ENCODE measurements at places on chromosomes 7 and 10. TPM values are rescaled to one million over a fixed set of nuclear protein-coding genes. Genes with fewer than 3 reads are reported as not detected.

DNA sequence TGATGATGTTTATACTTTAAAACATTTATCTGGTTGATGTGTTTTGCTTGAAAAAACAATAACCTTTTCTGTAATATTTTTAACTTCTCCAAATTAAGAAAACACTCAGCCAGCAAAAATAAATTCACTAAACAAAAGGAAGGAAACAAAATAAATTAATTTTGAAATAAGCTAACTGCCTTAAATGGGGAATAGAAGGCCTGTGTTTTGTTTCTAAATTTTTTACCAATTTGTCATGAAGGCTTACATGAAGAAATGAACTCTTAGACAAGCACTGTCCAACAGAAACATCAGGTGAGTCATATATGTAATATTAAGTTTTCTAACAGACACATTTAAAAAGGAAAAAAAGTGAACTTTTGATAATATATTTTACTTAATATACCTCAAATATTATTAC lies 68.5 kb downstream of the LRRN3 start:
- no peak for DNase-seq

GRCh38 chr10:66782776-66783175 lies 143.1 kb upstream of the LRRTM3 start:
- no peak for DNase-seq

BUB3 gene
- 84.4 TPM for total RNA-seq

DNA sequence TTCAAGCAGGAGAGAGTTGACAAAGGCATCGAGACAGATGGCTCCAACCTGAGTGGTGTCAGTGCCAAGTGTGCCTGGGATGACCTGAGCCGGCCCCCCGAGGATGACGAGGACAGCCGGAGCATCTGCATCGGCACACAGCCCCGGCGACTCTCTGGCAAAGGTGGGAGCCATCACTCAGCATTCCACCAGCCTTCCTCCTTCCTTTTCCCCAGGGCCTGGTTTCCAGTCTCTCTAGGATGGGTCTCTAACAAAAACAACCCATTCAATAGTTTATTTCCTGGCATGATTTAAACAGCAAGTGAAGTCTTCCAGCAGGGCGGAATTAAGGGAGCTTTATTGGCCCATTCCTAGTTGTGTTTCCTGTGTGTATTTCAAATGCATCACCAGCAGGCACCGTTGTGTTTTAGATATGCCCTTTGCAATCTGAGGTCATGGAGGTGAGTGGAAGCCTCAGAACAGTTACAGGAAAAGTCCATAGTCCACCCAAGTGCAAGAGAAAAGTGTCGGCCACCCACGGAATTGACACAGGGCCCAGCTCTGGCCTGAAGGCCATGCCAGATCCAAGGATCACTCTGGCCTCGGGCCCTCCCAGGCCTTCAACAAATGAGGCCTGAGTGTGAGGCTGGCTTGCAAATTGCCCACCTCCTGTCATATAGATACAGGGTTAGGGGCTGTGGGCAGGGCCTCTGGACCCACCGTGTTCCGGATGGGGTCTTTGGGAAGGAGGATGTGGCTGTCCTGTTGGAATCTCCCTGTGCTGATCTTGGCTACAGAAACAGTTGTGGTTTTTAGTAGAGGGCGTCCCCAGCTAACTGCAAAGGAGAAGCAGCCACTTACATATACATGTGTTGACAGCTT lies 46.9 kb upstream of the TRIM8 start:
- no peak for DNase-seq

PALD1 gene
- 3.1 TPM for total RNA-seq

DNA sequence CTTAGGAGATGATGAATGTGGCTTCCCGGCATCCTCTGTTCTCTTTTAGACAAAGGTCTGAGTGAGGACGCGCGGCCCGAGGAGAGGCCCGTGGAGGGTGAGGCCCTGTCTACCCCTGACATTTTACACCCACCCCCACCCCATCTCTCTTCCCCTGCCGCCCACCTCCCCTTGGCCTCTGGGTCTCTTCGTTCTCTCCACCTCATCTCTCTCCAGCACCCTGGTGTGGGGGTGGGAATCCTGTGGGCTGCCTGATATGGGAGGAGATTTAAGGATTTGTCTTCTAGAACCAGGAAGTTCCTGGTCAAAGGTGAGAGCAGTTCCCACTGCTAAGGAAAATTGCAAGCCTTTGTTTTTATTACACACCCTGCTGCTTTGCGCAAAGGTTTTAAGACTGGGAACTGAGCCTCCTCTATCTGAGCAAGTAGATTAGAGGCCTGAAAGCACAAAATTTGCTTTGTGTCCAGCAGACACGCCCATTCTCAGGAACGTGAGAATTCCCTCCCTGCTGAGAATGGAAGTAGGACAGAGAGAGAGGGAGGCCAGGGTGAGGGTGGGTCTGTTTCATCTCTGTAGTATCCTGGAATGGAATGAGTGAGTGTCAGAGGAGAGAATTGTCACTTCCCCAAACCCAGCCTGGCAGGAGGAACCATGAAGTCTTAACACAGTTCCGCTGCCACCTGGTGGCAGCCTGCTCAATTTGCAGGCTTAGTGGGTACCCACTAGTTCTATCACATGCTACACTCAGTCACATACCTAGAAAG lies 91.2 kb downstream of the GTF2IRD1 start:
- DNase-seq, result no peak

NXPH1 gene
- not detected for total RNA-seq

DNA sequence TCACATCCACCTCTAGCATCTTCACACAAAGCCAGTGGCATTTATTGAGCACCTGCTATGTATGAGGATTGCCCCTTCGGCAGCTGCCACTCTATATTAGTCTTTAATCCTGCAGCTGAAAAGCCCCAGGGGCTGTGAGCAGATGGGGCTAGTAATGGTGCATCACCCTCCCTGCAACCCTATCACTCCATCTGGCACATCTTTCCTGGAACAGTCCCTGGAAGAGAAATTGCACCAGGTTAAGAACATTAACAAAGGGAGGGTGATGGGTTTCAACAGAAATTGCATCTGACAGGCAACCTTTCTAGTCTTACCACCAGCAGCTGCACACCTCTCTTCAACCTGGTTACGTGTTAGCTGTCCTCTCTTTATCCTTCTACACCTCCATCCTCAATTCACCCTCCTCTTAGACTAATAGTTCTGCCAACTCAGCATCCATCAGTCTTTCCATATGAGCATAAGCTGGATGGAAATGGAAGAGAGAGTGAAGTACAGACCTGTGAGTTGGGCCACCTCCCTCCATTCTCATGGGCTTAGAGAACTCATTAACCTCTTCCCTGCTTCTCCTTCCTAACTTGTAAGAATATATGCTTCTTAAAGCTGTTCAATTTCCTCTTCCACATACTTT lies 168.6 kb upstream of the NEBL start:
- no peak for DNase-seq

DNA sequence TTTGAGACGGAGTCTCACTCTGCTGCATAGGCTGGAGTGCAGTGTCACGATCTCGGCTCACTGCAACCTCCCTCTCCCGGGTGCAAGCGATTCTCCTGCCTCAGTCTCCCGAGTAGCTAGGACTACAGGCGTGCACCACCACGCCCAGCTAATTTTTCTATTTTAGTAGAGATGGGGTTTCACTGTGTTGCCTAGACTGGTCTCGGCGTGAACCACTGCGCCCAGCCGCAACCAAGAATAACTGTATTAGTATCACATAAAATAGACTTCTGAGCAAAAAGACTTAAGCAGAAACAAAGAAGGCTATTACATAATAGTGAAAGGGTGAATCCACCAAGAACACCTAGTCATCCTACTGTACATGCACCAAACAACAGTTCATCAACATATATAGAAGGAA lies 67.6 kb upstream of the TFEC start:
- no peak for DNase-seq

DNA sequence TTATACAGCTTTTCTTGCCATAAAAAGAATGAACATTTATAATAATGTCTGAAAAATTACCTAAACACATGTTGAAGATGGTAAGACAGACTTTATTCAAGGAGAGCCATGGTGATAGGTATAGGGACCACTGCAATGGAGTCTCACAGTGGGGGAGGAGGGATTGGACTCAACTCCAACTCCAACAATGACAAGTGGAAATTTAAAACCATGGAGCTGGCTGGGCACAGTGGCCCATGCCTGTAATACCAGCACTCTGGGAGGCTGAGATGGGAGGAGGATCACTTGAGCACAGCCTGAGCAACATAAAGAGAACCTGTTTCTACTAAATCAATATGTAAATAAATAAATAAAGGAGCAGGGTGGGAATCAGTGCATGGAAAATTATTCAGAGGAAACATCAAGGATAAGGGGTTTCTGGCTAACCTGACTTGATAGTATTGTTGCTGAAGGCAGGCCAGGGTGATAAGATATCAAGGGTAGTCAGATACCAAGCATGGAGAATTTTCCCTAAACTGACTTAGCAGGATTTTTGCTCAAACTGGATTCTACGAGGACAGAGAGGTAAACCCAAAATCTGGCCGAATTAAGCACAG lies 19.5 kb upstream of the MICU1 start:
- DNase-seq, result no peak

GRCh38 chr7:2049782-2050510 lies 182.8 kb downstream of the MAD1L1 start:
- no peak for DNase-seq

EPC1 gene
- 35.5 TPM for total RNA-seq

DNA sequence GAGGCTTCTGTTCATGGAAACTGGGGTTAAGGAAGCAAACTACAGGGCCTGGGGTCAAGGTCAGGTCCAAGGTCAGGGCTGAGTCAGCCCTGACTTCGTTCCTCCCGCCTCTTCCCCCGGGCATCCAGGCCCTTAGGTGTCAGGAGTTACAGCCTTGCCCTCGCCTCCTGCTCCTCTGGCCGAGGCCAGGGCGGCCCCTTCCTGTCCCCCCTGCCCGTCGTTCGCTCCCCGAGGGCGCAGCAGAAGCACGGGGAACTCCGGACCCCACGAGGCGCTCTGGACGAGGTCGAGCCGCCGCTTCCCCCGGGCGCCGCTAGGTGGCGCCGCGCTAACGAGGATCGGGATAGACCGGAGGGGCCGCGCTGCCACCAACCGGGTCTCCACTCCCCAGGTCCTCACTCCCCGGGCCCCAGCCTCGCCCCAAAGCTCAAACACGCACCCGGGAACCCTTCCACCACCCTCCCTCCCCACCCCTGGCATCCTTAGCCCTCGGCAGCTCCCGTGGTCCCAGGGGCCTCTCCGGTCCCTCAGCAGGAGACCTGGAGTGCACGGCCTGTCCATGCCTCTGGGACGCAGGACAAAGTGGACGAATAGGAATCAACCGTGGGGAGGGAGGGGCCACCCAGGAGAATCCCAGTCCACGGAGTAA lies 59.2 kb upstream of the MYL10 start:
- peak; percentile 95 for DNase-seq

CEP55 gene
- 9.5 TPM for total RNA-seq

DNA sequence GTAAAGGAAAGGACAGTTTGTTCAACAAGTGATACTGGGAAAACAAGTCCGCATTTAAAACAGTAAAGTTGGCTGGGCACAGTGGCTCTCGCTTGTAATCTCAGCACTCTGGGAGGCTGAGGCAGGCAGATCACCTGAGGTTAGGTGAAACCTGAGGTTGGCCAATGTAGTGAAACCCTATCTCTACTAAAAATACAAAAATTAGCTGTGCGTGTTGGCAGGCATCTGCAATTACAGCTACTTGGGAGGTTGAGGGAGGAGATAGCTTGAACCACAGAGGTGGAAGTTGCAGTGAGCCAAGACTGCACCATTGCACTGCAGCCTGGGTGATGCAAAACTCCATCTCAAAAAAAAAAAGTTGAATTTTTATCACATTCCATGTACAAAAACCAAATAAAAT lies 35.7 kb downstream of the ZNF92 start:
- DNase-seq, result no peak

DNA sequence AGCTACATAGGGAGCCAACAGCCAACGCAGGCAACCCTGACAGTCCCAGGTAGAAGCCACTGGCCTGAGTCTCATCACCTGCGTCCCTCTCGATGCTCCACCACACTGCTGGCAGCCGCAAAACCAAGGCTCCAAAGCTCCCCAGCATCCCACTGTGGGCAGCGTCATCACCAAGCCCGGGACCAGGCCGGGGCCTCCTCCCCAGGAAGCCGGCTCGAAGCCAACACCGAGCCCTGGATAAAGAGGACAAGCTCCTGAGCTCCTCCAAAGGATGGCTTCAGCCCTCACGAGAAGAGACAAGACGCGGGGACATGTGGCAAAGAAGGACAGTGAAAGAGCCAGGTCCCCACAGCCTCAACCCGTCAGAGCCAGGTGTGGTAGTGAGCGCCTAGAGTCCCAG lies 23.9 kb downstream of the PARD3 start:
- DNase-seq, result no peak

GRCh38 chr7:85567983-85568382 lies 381.1 kb upstream of the SEMA3D start:
- DNase-seq, result no peak

GRCh38 chr7:102463841-102464576 lies 654 bp downstream of the ALKBH4 start:
- DNase-seq, result no peak

RBM28 gene
- 46.1 TPM for total RNA-seq

- DNase-seq, result no peak
Observed at GRCh38 chr7:132179681-132180080, 396.6 kb downstream of the PLXNA4 start.

DNA sequence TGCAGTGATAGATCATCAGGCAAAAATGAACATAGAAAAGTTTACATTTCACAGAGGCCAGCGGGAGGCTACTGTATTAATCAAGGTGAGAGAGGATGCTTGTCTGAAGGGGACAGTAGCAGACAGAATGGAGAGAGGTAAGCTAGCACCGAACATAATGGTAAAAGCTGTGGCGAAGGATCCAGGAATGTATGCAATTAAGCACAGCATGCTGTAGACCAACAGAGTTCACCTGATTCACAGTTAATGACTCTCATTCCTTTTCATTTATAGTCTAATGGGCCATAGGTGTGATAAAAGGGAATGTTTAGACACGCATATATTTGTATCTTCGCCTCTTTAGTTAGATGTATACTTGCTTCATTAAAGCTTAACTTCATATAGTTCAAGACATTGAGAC lies 150.9 kb upstream of the MBL2 start:
- no peak for DNase-seq

- DNase-seq, result no peak
Observed at GRCh38 chr7:156792611-156793010, 100.4 kb downstream of the LMBR1 start.

AGR2 gene
- not detected for total RNA-seq

NKX6-2 gene
- not detected for total RNA-seq

- DNase-seq, result no peak
Observed at GRCh38 chr7:130275826-130276297, 9.2 kb downstream of the CPA2 start.

DNA sequence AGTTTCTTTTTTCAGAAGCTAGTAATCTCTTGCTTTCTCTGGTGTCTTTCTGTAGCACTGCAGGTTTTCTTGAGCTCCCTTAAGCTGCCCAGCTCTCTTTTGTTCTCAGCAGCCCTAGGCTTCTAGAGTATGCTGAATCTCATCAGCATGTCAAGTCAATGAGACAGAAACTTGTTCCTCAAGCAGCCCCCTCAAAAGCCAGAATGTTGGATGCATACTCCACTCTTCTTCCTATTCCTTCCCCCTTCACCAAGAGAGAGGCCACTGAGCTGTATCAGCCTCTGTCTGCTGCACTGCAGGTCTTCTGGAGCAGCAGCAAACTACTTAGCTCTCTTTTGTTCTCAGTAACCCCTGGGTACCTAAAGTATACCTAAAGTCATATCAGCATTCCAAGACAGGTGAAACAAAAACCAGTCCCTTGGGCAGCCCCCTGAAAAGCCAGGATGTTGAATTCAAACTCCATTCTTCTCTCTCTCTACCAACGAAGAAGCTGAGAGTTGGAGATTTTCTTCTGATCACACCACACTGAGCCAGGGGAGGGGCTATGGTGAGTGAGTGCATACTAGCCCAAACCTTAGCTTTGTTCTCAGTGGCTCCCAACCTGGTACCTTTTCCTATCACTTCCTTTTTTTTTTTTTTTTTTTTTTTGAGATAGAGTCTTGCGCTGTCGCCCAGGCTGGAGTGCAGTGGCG lies 73.3 kb upstream of the WAC start:
- DNase-seq, result peak; percentile 23

- no peak for DNase-seq
Observed at GRCh38 chr10:7813481-7813880, 4.8 kb upstream of the TAF3 start.

All from osteocyte (in vitro differentiated cells).